ENCODE measurements at places on chromosomes 3 and 15.
A peak's percentile ranks its signal among the peaks of the same experiment; 100 is the strongest.

DNA sequence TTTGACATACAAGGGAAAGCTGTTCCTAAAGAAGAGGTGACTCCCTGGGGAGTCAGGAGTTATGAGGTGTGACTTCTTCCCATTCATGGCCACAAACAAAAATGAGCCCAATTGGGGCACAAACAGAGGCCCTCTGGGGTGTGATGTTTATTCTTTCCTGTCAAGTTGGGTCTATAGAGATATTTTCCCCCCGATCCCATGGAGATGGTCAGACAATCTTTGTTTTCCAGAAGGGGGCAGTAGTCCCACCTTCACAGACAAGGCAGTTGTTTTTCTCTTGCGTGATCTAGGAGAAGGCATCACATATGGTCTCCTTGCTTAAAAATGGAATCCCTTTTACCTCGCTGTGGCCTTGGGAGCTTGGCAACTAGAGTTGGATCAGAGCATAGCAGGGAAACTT lies 110.3 kb downstream of the MFSD1 start:
- no peak for DNase-seq

DNA sequence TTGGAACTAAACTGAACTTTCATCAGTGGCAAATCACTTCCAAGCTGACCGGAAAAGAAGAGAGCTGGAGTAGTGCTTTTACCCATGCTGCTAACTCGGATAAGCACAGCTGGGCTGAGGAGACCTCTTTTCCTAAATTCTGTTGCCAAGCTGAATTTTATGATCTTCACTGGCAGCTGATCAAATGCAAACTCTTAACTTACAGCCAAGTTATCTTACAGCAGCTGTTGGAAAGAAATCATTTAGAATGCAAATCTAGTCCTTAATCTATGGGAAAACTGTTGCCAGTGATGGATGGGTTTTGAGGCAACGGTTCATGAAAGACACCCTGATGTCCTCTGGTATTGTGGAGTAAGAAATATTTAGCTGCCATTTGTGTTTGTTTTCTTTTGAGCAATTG lies 216.5 kb downstream of the ZNF385D start:
- DNase-seq = no peak

GRCh38 chr15:36175741-36176291 lies 403.6 kb upstream of the CDIN1 start:
- no peak for DNase-seq

DNA sequence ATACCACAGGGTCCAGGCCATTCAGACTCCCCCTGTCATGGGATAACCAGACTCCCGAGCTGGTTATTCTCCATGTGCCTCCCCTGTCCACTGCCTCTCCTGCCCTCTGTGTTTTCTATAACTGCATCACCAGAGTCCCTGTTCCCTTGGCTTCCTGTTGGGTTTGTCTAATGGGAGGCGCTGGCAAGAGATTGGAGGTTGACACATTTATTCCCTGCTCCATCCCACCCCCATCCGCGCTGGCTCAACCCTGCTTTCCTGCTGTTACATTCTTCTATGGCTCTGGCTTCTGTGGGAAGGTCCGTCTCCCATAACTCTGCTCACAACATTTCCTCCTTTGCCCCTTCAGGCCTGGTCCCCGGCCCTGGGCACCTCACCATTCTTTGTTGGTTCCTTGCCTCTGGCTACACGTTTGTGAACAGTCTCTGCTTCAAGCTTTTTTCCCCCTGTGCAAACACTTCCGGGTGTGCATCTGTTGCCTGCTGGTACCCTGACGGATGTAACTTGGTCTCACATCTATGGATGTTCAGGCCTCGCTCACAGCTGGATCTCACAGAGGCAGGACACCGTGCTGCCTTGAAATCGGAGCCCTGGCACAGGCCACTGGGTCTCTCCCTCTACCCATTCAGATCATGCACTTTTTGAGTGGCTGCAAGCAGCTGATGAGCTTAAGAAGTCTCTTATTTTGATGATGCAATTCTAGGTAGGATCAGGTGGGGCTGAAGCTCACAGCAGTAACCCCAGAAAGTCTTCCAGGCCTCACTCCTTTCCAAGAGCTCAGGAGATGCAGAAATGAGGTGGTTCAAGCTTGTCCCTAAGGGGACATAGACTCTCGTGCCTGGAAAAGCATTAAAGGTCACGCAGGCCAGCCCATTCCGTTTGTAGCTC lies 68.6 kb upstream of the ATP13A3 start:
- no peak for DNase-seq

DNA sequence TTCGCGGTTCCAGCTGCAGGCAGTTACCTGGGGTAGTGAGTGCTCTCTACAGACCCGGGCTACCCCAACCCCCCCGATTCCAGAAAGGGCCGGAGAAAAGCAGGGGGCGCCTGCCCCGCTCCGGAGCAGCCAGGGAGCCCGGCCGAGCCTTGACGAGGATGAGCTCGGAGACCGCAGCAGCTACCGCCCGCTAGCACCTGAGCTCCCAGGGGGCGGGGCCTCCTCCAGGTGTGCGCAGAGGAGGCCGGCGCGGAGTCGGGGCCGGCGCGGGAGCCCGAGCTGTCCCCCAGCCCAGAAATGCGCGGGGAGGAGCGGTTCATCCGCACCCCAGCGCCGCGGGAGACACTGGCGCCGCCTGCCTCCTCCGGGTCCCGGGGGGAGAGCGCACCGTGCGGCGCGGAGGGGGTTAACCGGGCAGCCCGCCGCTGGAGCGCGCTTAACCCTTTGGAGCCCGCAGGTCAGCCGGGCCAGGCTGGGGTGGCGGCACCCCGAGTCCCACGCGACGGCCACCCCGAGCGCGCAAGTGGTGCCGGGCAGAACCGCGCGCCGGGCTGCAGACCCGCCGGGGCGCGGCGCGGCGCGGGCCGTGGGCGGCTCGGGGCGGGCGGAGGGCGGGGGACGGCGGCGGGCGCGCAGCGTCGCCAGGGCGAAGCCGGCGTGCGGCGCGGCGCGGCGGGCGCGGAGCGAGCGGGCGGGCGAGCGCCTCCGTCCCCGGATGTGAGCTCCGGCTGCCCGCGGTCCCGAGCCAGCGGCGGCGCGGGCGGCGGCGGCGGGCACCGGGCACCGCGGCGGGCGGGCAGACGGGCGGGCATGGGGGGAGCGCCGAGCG lies at the start of gene CACNA1D:
Gene CACNA1D, plus strand, starts transcription at position 649 of the 829 bp plus-strand sequence. CDS start 556 bp downstream, outside the sequence.
- DNase-seq = peak; percentile 71

DNA sequence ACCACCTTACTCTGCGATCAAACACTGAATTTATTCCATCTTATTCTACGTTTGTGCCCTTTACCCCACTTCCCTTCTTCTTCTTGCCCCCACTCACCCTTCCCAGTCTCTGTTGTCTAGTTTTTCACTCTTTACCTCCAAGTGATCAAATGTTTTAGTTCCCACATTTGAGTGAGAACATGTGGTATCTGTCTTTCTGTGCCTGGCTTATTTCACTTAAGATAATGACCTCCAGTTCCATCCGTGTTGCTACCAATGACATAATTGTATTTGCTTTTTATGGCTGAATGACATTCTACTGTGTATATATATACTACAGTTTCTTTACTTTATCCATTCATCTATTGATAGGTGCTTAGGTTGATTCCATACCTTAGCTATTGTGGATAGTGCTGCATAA lies 78.8 kb downstream of the PDCD6IP start:
- no peak for DNase-seq

DNA sequence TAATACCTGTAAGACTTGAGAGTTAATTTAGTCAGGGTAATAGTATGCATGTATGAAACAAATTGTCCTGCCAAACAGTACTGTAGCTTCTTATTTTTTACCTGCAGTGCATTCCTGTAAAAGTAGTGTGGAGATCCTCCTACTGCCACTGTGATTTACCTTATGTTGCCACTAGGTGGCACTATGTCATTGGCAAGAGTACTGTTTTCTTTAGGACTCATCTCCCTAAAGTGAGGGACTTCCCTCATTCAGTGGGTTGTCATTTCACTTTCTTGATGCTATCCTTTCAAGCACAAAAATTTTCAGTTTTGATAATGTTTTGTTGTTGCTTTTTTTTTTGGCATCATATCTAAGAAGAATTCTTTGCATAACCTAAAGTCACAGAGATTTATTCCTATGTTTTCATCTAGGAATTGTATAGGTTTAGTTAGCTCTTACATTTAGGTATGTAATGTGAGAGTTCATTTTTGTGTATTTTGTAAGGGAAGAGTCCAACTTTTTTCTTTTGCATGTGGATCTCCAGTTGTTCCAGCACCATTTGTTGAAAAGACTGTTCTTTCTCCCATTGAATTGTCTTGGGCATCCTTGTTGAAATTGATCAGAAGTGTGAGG lies 105.7 kb downstream of the AKAP13 start:
- peak; percentile 84 for DNase-seq

GRCh38 chr3:188137051-188137450 lies 16.9 kb upstream of the LPP start:
- no peak for DNase-seq

- no peak for DNase-seq
These were observed 5.8 kb upstream of the PLA2G4D start for GRCh38 chr15:42100021-42100800.

- peak; percentile 38 for DNase-seq
These were observed 17.3 kb downstream of the HDAC11 start for GRCh38 chr3:13497386-13497785.

GRCh38 chr3:151839313-151839631 lies 25.4 kb downstream of the AADAC start:
- DNase-seq = no peak
